Activated naive CD4-positive, alpha-beta T cell treated with Interleukin-2 at 50 U/mL for 16 hours (primary cell): ENCODE measurements at places on chromosomes 12 and 14.

DNA sequence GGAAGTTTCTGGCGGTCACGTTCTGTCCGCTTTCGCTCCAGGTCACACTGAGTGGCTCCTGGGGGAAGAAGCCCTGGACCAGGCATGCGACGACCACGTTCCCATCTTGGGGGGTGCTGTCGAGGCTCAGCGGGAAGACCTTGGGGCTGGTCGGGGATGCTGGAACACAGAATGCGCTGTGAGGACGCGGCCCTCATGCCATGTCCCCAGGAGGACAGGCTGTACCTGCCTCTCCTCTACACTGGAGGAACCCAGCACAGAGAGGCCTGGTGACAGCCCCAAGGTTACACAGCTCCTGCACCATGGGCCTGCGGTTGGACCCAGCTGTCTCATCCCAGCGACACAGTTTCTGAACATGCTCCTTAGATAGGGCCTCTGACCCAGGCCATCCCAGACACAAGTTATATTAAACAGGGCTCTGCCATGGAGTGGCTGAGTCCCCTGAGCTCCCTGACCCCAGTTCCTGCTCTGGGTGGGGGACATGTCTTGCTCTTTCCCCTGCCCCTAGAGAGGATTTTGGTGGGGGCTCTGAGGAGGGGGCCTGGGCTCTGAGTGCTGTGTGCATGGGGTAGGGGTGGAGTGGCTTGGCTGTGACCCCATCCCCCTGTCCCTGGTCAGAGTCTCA is 62.0 kb downstream of the TMEM121 start:
- DNase-seq, result no peak

GRCh38 chr12:11713202-11713601 is 63.7 kb downstream of the ETV6 start:
- no peak for DNase-seq

- no peak for DNase-seq
Measured at GRCh38 chr12:120722784-120723183, 2.8 kb upstream of the ACADS start.

GRCh38 chr12:80445083-80445793 is 1.2 kb downstream of the PTPRQ start:
- DNase-seq, result no peak

GRCh38 chr12:94227066-94227465 is 78.7 kb downstream of the PLXNC1 start:
- DNase-seq, result no peak

DNA sequence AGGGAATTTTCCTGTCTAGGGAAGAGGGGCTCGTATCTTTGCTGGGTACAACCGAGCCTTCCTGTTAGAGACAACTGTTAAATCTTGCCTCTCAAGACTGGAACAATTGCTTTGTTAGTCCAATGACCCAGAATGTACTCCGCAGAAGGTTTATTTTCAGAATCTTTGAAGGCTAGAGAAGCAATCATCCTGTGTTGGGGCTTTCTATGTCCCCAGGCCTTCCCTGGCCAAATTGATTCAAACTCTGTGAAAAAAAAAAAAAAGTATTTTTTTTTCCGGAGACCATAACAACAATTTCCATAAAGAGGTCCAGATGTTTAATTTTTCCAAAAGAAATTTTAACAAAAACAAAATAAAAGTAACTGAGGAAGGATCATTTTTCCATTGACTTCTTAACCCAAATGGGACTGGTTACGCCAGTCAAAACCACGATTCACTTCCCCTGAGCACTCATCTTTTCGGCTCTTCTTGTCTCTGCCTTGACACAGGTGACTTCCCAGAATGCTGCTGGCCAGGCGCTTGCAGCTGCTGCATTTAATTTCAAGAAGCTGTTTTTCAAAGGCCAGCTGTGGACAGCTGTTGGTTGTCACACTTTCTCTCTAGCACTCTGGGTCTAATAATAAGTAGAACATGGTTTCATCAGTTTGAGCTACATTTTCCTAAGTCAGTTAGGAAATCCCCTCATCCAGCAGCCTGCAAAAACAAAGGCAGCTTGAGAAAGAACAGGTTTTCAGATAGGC is 81.6 kb upstream of the MANSC4 start:
- no peak for DNase-seq

DNA sequence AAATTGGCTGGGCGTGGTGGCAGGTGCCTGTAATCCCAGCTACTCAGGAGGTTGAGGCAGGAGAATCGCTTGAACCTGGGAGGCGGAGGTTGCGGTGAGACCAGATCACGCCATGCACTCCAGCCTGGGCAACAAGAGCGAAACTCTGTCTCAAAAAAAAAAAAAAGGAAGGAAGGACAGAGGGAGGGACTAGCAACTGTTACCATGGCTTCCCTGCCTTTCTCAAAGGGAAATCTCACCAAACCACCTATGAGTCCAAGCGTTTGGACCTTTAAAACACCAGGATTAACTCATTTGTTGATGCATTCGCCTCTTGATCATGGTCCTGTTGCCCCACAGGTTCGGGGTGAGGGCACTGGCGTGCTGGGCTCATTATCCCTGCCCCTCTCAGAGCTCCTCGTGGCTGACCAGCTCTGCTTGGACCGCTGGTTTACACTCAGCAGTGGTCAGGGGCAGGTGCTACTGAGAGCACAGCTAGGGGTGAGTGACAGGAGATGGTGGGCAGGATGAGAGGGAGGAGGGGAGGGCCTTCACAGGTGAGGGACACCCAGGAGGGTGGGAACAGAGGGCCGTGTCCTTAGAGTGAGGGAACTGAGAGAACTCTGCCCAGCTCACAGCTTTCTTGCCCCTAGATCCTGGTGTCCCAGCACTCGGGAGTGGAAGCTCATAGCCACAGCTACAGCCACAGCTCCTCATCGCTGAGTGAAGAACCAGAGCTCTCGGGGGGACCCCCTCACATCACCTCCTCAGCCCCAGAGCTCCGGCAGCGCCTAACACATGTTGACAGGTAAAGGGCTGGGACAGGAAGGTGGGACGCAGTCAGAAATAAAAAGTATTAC is 10.2 kb upstream of the MYL6B start:
- no peak for DNase-seq

DNA sequence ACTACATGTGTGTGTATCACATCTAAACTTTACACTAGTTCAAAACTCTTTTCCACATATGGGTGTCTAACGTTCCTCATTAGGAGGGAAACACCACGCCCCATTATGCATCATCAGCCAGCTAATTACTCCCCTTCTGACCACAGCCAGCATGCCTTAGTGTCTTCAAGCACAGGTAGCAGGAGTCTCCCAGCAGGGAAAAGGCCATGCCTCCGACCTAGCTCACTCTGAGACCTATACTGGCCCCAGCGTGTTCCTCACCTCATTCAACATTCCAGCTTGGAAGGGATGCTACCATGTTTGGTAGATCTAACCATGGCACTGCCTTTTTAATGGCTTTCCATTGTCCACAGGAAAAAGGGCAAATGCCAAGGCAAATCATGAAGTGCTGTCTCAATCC is 66.1 kb upstream of the PRB2 start:
- no peak for DNase-seq

DNA sequence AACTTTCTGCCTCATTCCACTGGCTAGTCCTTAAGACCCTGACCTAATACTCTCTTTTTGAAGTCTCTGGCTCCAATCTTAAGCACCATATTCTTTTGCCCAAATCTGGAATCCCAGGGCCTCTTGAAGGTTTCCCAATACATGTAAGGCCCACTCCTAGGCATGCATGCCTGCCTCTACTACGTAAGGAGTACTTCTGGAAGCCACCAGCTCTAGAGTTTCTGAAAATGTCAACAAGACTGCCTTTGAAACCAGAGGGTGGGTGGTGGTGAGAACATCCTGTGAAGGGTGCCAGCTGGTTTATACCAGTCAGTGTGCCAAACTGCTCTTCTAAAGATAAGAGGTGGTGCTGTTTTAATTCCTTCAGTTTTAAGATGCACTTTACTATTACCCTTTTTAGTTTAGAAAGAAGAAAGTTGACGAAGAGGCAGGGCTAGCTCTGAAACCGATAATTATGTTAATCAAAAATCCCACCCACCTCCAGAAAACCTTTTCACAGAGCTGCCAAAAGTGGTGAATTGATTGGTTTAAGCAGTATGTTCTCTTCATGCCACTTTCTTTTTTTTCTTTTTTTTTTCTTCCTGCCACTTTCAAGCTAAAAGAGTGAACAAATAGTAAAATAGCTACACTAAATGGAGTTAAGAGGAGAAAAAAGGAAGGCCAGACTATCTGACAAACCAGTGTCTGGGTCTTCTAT is 8.7 kb upstream of the WDR89 start:
- DNase-seq, result peak; percentile 40

DNA sequence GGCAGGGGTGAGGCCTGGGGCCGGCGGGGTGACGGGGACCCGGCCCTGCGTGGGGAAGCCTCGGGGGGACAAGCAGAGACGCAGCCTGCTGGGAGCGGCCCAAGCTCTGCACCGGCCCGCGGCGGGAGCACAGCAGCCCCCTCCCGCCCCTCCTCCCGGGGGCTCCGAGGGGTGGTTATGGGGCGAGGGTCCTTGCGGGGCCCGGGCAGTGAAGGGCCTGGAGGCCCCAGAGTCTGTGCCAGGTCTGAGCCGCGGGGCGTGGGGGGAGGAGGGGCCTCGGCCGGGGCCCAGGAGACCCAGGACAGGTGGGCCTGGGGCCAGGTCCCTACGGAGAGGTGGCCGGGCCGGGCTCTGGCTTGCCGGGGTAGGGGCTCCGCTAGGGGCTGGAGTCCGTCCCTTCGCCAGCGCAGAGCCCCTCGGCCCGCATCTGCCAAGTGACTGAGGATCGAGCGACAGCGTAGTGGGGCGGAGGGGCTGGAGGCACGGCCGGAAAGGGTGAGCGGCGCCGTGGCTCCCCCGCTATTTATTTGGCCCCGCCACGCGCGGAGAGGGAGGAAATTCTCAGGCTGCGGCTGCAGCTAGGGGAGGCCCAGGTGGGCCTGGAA is 495 bp downstream of the TMEM121 start:
- DNase-seq, result no peak

DNA sequence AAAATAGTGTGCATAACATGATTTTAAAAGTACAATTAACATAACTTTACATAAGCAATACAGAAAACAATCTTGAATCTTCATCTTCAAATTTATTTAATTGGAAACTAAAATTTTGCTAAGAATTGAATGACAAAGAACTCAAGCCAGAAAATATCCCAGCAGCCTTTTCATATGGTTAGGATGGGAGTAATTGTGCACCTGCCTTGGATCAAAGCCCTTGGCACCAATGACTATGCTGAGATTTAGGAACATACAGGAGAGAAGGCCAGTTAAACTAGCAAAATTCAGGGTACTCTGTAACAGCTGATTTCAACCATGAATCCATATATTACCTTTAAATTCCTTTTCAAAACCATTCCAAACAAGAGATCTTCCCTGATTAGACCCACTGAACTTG is 5.8 kb downstream of the KERA start:
- no peak for DNase-seq

DNA sequence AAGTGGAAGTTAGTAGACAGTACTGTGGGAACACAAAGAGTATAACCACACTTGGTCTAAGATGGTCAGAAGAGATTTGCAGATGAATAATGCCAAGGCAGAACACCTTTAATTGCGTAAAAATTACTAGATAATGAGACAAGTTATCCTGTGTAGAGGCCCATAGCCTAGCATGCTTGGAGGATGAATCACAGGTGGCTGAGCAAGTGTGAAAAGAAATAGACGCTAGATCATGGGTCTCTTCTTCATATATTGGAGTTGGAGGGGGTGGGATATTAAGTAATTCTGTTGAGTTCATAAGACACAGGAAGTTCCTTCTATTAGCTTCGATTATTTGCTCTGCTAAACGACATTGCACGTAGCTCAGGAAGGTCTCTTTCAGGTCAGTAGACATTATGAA is 454.3 kb upstream of the LMO3 start:
- no peak for DNase-seq

DNA sequence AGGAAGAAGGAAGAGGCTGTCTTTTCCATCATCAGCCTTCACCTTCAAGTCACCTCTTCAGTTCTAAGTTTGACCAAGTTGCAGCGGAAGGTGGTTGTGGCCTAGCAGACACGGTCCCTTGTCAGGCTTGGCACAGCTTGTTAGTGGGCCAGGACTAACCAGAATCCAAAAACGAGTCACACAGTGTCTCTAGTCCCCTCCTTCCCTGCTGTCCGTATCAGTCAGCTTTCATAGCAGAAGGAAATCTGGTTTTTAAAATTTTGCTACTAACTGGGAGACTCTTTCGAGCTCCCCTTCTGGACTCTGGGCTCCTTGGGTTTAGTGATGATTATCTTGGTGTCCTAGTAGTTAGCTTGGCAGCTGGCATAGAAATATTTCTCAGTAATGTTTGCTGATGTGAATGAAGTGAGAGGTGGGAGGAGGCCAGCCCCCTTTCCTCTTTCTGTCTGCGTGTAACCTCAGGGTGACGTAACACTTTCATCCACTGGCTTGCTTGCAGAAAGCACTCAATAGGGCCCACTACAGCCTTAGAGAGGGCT is 3.8 kb downstream of the ETV6 start:
- DNase-seq, result peak; percentile 62

- DNase-seq, result no peak
Measured at GRCh38 chr12:14416658-14417057, 51.2 kb downstream of the ATF7IP start.

- no peak for DNase-seq
Measured at GRCh38 chr12:22310709-22311108, 23.8 kb downstream of the ST8SIA1 start.

GRCh38 chr14:59359431-59360124 is 105.6 kb downstream of the GPR135 start:
- no peak for DNase-seq

GRCh38 chr14:73133795-73134194 is 2.5 kb upstream of the PSEN1 start:
- DNase-seq, result no peak

DNA sequence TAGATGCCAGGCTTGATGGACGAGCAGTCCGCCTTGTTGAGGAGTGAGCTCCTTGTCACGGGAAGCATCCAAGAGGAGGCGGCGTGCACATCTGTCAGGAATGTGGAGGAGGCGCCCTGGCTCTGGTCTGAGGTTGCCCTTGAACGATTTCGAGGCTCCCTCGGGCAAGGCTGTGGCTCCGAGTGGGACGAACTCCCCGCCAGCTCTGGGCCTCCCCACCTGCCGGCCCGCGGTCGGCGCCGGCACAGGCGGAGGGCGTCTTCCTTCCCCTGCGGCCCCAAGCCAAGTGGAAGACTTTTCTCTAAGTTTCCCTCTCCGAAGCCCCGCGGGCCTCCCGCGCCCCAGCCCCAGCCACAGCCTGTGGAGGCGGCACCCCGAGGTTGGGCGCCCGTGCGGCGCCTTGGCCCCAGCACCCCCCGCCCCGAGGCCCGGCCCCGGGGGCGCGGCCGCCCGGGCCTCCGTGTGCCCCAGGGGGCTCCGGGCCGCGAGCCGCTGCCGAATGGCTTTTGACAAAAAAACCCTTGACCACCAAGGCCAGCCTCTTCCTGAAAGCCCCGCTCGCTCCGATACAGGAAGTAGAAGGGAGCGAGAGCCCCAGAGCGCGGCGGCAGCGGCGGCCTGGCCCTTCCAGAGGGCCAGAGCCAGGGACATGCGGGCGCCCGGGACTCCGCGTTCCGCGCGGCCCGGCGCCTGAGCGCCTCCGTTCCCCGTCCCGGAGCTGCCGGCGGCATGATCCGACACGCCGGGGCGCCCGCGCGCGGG is at the start of gene RIN3:
Gene RIN3, plus strand, starts transcription at position 578 of the 762 bp plus-strand sequence. Its CDS starts 152 bp downstream, at position 730.
- peak; percentile 40 for DNase-seq
